ENCODE measurements at places on chromosomes 4 and X.

- no peak for DNase-seq
These were observed 396.0 kb downstream of the PDGFC start for GRCh38 chr4:156575430-156576073.

- DNase-seq = no peak
These were observed 105.9 kb downstream of the ARSJ start for GRCh38 chr4:113873508-113873907.

- no peak for DNase-seq
These were observed 165.9 kb downstream of the PDGFC start for GRCh38 chr4:156805696-156806095.

DNA sequence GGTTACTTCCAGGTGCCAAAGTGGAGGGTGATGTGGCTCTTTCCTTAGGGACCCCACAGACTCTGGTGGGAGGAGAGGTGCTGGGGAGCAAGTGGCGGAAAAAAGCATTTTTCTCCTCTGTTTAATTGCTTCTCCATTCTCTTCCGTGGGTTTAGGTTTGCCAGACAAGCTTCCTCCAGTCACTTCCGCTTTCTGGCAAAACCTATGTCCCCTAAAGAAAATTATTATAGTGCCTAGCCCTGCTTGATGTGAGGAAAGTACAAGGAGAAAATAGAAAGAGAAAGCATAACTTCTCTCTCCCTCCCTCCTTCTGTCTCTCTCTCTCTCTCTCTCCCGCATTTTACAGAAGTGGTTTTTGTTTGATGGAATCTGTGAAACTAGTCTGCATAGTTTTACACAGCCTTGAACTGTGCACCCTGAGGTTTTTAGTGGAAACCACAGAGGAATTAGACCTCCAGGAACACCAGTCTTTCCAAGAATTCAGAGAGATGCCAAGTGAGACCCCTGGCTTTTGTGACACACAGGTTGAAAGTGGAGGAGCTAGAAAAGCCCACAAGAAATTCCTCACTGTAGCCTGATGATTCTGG is 231.1 kb upstream of the ANXA3 start:
- no peak for DNase-seq

GRCh38 chr4:24103434-24104157 is 213.7 kb upstream of the PPARGC1A start:
- DNase-seq = no peak

GRCh38 chr4:169024762-169025161 is 14.7 kb upstream of the CBR4 start:
- DNase-seq = peak; percentile 38

GRCh38 chr4:133943081-133943480 is 258.5 kb downstream of the PABPC4L start:
- no peak for DNase-seq

- DNase-seq = no peak
These were observed 133.9 kb upstream of the CXorf66 start for GRCh38 chrX:140099221-140099620.

DNA sequence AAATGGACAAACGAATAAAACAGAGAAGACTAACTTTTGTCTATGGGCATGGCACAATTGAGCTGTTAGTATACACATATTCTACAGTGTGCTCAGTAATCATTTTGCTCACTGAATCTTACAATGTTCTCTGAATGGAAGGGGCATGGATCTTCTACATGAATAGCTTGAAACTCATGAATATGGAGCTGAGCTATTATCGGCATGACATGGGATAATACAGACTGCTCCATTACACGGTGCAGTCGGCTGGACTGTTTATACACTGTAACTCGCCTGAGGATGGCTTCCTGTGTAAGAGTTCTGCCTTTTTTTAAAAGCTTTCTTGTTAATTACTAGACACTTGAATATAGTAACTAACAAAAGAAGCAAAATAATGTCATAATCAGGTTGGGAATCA is 368.5 kb upstream of the MAD2L1 start:
- DNase-seq = no peak

DNA sequence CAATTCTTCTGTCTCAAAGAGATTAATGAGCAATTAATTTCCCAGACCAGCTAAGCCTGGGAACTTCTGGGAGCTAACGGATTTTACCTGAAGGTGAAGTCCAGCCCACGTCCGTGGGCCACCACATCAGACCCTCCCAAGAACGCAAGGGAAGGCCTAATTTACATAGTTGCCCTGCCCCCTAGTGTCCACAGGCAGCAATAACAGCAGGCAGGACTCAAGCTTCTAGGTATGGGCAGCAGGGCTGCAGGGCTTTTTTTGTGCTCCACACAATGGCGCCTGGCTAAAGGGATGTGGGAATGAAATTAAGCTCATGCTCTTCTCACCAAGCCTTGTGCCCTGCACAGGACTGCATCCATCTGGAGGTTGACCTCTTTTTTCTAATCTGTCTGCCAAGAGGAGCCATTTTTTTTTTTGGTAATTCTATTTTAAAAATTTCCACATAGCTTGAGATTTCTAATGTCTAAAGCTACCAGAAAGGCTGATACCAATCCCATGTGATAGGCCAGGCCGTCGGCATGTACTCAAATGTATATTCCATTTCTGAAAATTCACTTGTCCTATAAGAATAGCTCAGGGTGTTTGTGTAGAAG is 111.9 kb upstream of the TMEM164 start:
- peak; percentile 64 for DNase-seq

DNA sequence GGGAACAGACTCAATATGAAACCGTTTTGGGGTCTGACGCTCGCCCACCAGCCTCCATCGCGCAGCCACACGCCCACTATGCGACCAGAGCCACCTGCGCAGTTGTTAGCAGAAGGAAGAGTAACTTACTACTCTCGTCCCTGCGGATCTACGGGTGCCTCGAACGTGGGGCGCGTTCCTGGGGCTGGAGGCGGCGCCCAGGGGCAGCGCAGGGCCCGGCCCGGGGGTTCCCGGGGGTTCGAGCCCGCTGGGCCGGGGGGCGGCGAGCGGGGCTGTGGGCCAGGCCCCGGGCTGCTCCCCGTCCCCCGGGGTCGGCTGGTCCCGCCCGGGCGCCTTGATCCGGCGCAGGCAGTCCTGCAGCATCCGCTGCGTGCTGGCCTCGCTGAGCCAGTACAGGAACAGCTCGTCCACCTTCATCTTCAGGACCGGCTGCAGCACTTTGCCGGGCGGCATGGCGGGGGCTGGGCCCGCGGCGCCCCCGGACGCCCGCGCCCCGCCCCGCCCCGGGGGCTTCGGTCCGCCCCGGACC is 404 bp downstream of the PPP2R3B start:
- DNase-seq = no peak

DNA sequence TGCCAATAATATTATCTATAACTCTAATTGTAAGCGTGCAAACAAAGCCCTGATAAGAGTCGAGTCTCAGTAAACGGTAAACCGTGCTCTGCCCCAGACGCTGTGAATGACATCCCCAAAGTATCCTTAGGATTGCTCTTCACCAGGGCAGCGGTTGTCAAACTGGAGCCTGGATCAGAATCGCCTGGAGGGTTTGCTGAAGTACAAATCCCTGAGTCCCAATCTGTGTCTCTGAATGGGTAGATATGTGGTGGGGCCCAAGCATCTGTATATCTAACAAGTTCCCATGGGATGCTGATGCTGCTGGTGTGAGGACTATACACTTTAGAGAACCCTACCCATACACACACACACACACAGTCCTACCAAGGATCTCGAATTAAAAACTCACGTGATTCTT is 813 bp upstream of the APBB2 start:
- peak; percentile 14 for DNase-seq
